NB4 (cell line): ENCODE measurements at places on chromosomes 6 and 20.

GRCh38 chr20:4568361-4568959 lies 153.2 kb upstream of the PRND start:
- DNase-seq: no peak

- DNase-seq: no peak
These were observed 160.8 kb upstream of the KHDRBS2 start for GRCh38 chr6:62446647-62447316.

- peak; percentile 31 for DNase-seq
These were observed at the start of gene SGK2 for GRCh38 chr20:43558412-43559146. Gene SGK2 (plus strand): TSS chr20:43559027. CDS start chr20:43566496, 7,469 bp downstream.

GRCh38 chr20:61621035-61621730 lies 369.1 kb downstream of the CDH4 start:
- DNase-seq: no peak

DNA sequence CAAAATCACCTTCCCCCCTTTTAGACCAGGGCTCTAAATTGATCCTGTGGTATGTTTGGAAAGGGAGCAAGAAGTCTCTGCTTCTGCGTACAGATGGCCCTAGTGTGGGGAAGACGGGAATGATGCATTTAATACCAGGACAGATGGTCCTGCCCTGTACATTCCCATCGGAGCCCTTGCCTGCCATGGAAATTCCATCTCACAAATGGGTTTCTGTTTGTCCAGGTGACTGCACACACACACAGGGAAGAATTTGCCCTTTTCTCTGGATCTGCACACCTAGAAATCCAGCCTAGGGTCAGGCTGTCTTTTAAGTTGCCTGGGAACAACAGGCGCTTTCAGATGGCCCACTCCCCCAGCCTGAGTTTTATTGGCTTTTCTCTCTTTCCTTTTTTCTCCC lies 1.3 kb downstream of the MAS1 start:
- DNase-seq: no peak

- DNase-seq: peak; percentile 74
These were observed 6.7 kb upstream of the KHDC1L start for GRCh38 chr6:73231986-73232391.

DNA sequence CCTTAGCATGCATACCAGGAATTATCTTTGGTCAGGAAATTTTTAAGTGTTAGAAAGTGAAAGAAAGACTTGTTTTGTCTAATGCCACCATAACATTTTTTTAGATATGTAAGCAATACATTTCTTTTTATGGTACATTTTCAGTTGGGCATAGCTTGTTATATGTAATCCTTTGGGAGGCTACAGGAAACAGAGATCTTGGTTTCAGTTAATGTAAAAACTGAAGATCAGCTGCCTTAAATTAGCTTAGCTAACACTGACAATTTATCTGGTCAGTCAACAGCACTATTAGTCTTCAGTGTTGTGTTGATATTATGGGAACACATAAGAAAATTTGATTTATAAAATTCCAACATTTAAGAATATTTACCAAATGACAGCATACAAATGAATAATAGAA lies 78.6 kb upstream of the SMIM8 start:
- DNase-seq: no peak

- DNase-seq: no peak
These were observed 214.2 kb upstream of the PCSK2 start for GRCh38 chr20:17012546-17013226.

DNA sequence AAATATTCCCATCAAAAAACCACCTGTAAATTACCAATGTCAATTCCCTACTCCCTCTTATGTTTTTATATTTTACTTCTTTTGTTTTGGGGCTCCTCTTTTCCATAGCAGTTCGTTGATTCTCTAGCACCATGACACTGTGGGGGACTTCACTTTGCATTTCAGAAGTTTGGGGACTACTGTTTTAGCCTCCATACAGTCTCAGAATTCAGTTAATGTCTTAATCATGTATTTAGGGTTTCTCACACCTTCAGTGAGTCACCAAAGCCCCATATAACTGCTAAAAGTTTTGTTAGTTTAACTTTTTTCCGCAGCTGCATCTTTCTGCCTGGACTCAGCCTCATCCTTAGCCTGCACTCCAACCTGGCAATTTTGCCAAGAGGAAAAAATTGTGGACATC lies 20.7 kb upstream of the AIG1 start:
- no peak for DNase-seq

GRCh38 chr20:6718662-6719368 lies 48.7 kb upstream of the BMP2 start:
- DNase-seq: no peak

- no peak for DNase-seq
These were observed 96.6 kb downstream of the CDYL start for GRCh38 chr6:4872841-4873240.

DNA sequence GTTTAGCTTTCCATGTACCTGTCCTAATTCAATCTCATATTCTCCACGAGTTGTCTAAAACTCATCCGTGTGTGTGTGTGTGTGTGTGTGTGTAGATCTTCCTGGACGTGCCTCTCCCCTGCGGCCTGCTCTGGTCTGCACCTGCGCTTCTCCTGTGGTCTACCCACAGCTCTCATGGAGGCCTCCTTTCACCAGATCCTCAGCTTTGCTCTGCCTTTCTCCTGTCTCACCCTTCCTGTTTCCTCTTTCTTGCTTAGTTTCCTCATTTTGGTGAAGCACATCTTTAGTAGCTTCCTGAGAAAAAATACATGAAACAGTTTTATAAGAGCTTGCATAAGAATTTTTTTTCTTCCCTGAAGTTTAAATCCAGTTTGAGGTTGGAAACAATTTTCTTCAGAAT lies 18.1 kb downstream of the SLX4IP start:
- DNase-seq: peak; percentile 97

- DNase-seq: no peak
These were observed 17.0 kb downstream of the MDGA1 start for GRCh38 chr6:37680668-37681067.

DNA sequence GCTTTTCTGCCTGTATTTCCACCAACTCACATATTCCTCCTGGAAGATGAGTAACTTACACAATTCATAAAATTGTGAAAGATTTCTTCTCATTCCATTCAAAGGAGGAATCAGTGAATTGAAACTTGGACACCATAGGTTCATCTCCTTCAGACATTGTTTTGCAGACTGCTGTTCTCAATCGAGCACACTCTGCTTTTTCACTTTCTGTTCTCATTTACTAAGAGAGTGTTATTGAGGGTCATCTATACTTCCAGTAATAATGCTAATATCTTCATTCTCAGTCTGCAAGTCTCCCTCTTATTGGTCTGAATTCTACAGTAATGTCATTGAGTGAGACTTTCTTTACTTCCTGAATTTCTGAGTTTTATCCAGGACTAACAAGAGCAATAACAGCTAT lies 67.5 kb upstream of the FUT9 start:
- DNase-seq: no peak

- DNase-seq: no peak
These were observed 647.9 kb downstream of the KIF16B start for GRCh38 chr20:15925376-15925775.

DNA sequence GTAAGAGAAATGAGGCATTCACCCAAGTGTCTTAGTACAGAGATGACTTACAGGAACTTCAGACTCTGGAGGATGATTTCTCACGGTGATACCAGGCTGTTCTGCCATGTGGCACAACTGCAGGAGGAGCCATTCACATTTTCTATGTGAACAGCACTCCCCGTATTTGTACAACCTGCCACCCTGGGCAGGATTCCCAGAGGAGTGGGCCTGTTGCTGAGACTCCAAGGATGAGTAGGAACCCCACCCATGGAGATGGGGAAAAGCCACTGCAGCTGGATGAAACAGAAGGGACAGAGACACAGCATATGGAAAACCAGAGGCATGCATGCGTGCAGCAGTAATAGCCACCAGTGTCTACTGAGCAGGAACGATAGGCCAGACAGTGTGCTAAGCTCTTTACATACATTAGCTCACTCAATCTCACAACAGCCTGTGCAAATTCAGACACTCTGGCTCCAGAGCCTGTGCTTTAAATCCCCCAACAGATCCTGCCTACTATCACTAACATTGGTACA lies 48.0 kb upstream of the PTPRT start:
- no peak for DNase-seq

GRCh38 chr6:75393806-75394205 lies 99.8 kb downstream of the FILIP1 start:
- DNase-seq: no peak

- DNase-seq: no peak
These were observed 239.7 kb downstream of the ATXN1 start for GRCh38 chr6:16521528-16521927.

GRCh38 chr20:58596750-58597248 lies 54.3 kb upstream of the STX16 start:
- no peak for DNase-seq

DNA sequence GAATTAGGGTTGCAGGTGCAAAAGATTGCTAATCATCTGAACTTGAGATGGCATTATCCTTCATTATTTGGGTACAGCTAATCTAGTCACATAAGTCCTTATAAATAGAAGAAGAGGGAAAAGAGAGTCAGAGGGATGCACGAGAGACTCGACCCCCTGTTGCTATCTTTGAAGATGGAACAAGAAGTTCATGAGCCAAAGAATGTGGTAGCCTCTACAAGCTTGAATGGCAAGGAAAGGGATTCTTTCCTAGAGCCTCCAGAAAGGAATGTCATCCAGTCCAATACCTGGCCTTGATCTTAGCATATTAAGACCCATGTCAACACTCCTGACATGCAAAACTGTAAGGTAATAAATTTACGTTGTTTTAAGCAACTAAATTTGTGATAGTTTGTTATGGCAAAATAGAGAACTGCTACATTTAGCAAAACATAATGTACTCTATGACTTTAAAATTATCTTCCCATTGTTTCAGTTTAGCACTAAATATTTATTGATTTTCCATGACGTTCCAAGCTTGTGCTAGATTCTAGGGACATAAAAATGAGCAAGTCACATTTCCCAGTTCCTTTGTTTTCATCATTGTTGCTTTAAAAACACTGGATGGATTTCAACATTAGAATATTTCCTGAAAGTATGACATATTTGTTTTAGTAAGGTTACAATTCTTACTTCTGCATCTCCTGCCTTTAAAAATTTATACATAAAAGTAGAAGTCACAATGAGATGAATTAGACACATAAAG lies 12.7 kb downstream of the MANEA start:
- no peak for DNase-seq

GRCh38 chr6:31871046-31871659 lies 7.6 kb downstream of the SLC44A4 start:
- DNase-seq: no peak

GRCh38 chr6:106882601-106883518 lies 91.7 kb downstream of the CD24 start:
- no peak for DNase-seq

GRCh38 chr6:43753570-43754183 lies 16.3 kb upstream of the VEGFA start:
- no peak for DNase-seq

GRCh38 chr6:18634912-18635311 lies 247.8 kb downstream of the RNF144B start:
- no peak for DNase-seq

DNA sequence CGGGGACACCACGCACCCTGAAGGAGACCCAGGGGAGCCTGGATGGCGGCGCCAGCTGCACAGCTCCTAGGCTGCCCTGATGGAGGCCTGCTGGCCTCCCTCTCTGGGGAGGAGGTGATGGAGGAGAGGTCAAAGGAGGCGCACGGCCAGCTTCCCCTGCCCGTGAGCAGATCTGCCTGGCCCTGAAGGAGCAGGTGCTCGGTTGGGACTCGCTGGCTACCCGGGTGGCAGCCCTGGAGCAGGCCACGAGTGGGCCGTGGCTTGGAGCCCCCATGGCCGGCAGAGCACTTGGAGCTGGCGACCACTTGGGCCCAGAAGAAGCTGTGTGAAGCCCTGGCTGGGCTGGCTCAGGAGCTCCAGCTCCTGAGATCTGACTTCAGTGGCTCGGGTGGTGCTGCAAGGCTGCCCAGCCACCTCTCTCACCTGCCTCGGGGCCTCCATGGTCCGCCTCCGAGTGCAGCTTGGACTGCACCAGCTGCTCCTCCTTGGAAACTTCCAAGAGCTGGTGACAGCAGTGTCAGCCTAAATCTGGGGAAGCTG lies 7.5 kb upstream of the RAET1E start:
- no peak for DNase-seq

- DNase-seq: no peak
These were observed 52.8 kb downstream of the MAP3K5 start for GRCh38 chr6:136739501-136739900.

- DNase-seq: peak; percentile 58
These were observed 16.8 kb upstream of the SNRPB2 start for GRCh38 chr20:16713066-16713465.

GRCh38 chr6:5081955-5082354 lies 3.2 kb upstream of the PPP1R3G start:
- no peak for DNase-seq

DNA sequence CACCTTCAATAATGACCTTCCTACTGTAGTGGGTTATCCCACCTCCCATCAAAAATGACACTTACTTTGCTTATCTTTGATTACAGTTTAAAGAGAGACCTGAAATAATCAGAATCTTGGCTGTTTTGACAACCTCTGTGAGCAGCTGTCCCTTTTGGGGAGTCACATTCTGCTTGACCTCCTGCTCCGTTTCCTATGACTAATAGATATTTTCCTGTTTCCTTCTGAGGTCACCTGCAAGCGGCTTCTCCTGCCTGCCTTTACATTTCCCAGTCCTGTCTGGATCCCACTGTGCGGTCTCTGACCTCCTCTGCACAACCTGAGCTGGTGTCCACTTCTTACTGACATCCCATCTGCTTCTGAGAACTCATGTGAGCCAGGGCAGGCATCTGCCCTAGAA lies 54.2 kb downstream of the TRAM2 start:
- no peak for DNase-seq

DNA sequence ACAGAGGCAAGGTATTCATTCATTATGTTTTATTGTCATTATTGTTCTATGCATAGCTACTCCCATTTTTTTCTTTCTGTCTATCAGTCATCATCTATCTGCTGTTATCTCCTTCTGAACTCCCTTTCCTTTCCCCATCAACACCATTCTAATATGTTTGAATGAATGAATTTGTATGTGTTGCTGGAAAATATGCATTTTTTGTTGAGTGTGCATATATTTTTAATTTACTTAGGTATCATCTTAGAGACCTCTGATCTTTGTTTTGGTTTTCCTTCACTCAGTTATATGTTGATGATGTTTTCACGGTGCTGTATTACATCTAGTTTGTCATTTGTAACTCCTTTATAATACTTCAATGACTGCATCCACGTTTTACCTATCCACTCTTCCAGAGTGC lies 12.1 kb upstream of the PRL start:
- no peak for DNase-seq

- peak; percentile 73 for DNase-seq
These were observed 44.0 kb downstream of the GABRR2 start for GRCh38 chr6:89270951-89271721.
